WERI-Rb-1 (cell line): ENCODE measurements at places on chromosomes 2 and 18.

DNA sequence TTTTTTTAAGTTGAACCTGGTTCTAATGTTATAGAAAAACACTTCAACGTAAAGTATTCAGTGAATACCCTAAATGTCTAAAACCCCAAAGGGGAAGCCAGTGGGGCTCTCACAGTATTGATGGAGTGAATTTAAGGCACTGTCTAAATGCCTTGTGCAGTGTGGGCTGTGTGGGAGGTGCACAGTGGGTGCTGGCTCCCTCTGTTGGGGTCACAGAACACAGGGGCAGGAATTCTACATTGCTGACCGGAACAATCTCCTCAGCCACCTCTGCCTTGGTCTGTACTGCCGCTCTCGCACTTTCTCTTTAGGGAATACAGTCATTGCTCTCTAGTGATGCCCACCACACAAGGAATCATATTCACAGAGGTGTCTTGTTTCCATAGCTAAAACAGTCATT lies 45.4 kb downstream of the SPRED2 start:
- DNase-seq = peak; percentile 28

- DNase-seq = no peak
Observed at GRCh38 chr2:164692958-164693357, 71.7 kb upstream of the GRB14 start.

DNA sequence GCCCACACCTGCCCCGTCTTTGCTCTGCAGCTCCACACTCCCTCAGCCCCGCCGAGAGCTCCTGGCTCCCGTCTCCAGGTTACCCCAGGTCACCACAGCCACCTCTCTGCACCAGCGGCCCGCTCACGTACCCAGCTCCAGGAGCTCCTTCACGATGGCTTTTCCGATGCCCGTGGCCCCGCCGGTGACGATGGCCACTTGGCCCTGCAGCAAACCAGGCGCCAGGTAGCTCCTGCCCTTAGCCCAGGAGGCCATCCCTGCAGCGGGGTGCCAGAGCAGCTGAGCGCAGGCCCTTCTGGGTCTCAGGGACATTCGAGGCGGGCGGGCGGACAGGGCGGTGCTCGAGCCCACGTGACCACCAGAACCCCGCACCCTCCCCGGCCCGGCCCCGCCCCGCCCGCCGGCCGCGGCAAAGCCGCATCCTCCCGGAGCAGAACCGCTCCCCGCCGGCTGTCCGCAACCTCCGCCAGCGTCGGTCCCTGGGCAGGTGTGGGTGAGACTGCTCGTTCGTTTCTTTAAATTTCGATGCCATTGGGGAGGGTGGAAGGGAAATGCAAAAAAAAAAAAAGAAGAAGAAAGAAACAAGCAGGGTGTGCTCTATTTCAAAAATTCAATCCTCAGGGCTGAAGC lies at the start of the genes PECR and TMEM169:
PECR (minus strand) TSS at position 323 of the 630 bp plus-strand sequence; CDS start at position 255, 68 bp downstream.
TMEM169 (plus strand) TSS at position 433 of the 630 bp plus-strand sequence. CDS start 14,045 bp downstream, outside the sequence.
- peak; percentile 90 for DNase-seq

GRCh38 chr2:10844097-10844496 lies 31.5 kb upstream of the PDIA6 start:
- no peak for DNase-seq

- no peak for DNase-seq
Observed at GRCh38 chr2:33064349-33064801, 117.6 kb downstream of the LTBP1 start.

- DNase-seq = no peak
Observed at GRCh38 chr18:369224-370015, 101.6 kb upstream of the THOC1 start.

GRCh38 chr2:195009202-195009601 lies 647.8 kb upstream of the SLC39A10 start:
- DNase-seq = no peak

DNA sequence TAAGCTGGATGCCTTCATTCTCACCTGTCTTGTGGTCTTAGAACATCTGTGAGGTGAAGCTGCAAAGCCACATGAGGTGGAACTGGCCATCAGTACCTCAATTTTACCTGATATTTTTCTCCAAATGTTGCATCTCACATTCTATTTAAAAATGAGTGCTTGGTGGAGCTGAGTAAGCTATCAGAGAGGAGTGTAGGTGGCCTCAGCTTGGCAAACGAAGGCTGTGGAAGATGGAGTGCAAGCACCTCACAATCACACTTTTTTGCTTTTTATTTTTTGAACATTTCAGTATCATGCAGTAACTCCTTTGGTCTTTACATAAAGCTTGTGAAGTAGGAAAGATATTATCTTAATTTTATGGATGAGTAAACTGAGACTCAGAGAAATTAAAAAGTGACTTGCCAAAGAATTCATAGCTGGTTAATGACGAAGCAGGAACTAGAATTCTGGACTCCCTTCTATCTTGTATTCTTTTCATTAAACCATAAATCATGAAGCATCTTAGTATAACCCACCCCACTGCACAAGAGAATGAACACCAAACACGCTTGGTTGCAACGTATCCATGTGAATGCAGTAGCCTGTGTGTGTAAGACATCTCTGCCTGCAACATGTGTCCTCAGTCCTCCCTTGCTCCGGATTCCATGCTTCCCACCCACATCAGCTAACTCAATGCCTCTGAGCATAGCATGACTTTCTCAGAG lies 27.2 kb downstream of the C2orf49 start:
- no peak for DNase-seq

- no peak for DNase-seq
Observed at GRCh38 chr2:228533156-228533555, 351.7 kb upstream of the SPHKAP start.

DNA sequence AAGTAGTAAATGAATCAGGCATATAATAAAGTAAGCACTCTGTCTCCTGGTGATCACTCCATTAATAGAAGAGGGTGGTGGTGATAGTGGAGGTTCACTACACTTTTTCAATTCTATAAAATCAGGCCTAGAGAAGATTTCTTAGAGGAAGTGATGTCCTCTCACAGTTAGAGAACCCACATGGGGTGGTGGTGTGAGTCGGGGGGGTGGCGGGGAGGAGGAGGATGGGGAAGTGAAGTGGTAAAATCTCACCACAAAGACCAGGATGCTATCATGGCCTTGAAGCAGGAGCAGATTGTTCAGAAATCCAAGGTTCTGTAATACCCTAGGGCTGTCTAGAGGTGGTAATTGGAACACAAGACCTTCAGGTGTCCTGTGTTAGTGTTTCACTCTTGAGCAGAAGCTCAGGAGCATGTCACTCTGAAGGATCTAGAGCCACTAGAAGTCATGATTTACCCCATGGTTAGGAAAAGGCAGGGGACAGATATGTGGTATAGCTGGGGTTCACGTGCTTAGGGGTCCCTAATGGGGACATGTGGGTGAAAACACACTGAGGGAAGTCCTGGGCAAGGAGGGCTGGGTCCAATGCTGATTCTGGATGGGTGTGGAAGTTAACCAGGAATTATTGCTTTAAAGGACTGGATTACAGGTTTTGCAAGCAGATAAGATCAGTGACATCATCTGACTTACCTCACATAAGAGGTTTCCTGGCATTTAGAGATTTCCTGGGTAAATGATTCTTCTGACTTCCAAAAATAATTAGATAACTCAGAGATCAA lies 31.0 kb downstream of the RNF125 start:
- no peak for DNase-seq

GRCh38 chr2:47414682-47415458 lies 11.9 kb downstream of the MSH2 start:
- no peak for DNase-seq

DNA sequence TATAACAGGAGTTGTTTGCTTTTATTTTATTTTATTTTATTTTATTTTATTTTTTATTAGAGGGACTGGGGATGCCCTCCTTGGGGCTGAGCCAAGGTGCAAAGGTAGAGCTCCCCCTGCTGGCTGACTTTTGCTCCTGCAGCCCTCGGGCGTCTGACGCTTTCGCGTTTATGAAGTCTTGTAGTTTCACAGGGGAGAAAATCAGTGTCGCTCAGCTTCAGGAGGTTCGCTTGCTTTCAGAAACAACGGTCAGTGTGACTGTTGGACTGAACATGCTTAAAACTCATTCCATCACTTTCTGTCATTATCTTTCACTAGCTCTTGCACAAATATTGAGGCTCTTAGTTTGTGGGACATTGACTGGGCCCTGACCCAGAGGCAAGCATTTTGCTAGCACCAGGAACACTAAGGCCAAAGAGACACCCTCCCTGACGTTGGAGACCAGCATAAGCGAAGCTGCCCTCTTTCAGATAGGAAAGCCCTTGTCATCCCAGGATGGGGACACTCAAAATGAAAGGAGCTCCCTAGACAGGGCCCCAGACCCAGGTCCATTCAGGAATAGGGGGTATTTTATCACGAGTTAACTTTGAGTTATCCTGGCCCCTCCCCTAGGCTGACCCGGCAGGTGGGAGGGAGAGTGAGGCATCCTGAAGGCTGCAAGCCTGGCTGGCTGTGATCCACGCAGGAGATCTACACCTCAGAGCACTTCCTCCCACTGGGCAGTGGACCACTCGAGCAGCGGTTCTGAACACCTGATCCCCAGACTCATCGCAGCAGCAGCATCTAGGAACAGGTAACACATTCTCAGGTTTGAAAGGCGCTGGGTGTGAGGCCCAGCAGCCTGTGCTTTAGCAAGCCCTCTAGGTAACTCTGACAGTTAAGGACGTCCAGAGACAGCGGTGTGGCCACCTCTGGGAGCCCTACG lies 34.4 kb downstream of the LGALSL start:
- DNase-seq = peak; percentile 83

GRCh38 chr2:204437815-204438756 lies 107.2 kb upstream of the PARD3B start:
- no peak for DNase-seq

- no peak for DNase-seq
Observed at GRCh38 chr2:105274046-105274445, 32.5 kb downstream of the GPR45 start.

GRCh38 chr2:85936421-85937068 lies 47.8 kb upstream of the ST3GAL5 start:
- no peak for DNase-seq

GRCh38 chr18:79947054-79947755 lies 4.2 kb downstream of the SLC66A2 start:
- DNase-seq = peak; percentile 9

- no peak for DNase-seq
Observed at GRCh38 chr2:234204480-234204879, 154.0 kb downstream of the SPP2 start.

- no peak for DNase-seq
Observed at GRCh38 chr2:203404996-203405395, 76.8 kb downstream of the ABI2 start.

DNA sequence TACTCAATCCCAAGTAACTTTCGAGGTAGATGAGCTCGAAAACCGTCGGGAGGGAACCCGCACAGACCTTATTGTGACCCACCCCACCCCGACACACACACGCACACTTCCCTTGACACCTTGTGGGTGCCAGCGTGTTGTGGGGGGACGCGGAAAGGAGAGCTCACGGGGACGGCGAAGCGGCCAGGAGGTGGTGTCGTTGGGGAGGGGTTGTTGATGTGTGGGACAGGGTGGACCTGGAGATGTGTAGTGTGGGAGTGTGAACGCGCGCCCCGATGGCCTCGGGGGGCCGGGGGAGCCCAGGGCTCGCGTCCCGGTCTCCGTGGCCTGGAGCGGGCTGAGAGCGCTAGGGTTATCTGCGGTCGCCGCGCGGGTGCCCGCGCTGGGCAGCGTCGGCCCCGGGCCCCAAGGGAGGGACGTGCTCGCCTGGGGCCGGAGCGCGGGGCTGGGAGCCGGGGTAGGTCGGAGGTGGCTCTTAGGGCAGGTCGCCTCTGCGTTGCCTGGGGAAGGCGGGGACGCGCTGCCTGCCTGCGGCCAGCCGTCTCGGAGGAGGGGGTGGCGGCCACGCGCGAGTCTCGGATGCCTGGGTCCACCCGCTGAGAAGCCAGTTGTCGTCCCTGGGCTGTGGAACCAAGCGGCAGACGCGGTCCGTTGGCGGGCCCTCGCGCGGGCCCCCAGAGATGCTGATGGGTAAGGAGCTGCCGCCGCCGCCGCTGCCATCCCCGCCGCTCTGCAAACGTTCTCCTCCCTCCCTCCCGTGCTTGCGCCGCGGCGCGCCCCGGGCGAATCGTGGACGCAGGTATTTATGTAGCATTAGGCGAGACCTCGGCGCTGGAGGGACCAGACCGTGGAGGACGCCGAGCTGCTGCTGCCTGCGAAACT lies 1.6 kb downstream of the KLHL29 start:
- DNase-seq = peak; percentile 68

- peak; percentile 53 for DNase-seq
Observed at GRCh38 chr2:99489063-99489760, 605 bp downstream of the REV1 start.

DNA sequence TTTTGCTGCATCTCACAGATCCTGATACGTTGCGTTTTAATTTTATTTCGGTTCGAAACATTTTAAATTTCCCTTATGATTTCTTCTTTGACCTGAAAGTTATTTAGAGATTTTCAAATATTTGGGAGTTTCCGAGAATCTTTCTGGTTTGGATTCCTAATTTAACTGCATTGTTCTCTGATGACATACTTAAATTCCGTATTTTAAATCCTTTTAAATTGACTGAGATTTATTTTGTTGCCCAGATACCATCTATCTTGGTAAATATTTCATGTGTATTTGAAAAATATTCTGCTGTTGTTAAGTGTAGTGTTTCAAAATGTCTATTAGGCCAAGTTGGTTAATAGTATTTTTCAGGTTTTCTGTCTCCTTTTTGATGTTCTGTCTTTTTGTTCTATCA lies 37.7 kb downstream of the MROH2A start:
- DNase-seq = no peak

GRCh38 chr18:8654503-8655451 lies 45.5 kb downstream of the RAB12 start:
- peak; percentile 37 for DNase-seq

GRCh38 chr2:28359222-28360057 lies 33.2 kb upstream of the FOSL2 start:
- DNase-seq = no peak

DNA sequence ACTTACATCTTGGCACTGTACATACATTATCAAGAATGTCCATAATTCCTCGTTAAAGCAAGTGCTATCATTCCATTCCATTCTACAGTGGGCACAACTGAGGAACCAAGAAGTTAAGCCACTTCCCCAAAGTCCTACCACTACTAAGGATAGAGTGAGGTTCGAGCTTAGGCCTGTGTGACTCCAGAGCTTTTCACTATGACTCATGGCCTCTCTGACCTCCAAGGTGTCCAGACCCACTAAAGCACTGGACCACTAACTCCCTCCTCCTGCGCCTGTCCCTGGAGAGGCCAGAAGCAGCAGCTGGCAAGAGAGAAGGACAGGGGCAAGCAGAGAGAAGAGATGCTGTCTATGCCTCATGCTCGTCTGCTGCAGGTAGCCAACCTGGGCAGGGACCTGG lies 117.0 kb downstream of the ZBTB7C start:
- DNase-seq = no peak

- no peak for DNase-seq
Observed at GRCh38 chr2:141458351-141458750, 672.5 kb downstream of the LRP1B start.

GRCh38 chr2:213224366-213224765 lies 59.9 kb upstream of the SPAG16 start:
- no peak for DNase-seq

- DNase-seq = peak; percentile 81
Observed at GRCh38 chr2:231680285-231680991, 27.9 kb upstream of the PTMA start.

DNA sequence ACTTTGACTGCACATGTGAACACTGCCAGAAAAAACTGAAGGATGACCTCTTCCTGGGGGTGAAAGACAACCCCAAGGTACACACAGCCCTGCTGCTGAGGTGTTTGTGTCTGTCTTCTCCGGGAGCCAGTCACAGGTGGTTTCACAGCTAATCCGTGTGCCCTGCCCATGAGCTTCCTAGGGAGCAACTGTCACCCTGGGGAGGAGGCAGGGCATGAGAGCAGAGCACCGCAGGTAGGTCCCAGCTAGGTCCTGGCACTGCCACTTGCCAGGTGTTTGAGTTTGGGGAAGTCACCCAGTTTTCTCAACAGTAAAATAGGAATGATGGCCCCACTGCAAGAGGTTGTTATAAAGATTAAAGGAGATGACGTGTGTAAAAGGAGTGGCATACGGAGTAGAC lies 29.1 kb downstream of the SMYD1 start:
- DNase-seq = no peak
